ENCODE measurements at places on chromosomes 7 and 10. TPM values are rescaled to one million over a fixed set of nuclear protein-coding genes. Genes with fewer than 3 reads are reported as not detected.

HIPK2 gene
- 24.5 TPM for total RNA-seq

VSTM4 gene
- total RNA-seq = 13.5 TPM

PNLIPRP1 gene
- total RNA-seq = not detected

DNA sequence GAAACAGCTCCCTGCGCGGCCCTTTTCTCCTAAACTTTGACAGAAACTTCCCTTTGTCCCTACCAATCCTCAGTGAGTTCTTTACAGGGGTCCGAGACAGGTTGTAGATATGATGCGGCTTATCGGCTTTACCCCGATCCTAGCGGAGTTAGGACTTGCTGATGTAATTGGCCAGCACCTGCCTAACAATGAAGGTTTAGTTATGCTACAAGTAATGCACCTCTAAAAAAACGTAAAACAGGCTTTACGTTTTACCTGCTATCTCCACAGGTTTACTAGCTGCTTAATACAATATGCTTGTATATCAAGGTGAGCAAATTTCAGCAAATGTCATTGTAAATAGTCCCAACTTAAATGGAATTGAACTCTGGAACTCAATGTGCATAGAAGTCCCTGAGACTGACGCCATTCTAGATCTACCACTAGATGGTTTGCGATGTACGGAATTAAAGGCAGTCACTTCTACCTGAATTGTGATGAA, 697 bp upstream of the SNX13 start:
- H3K27ac ChIP-seq = peak overlapping the region; percentile 97
- no peaks in the 10 kb centered on the region for H3K27me3 ChIP-seq
- peaks cover 39% of the 10 kb centered on the region for H3K4me1 ChIP-seq
- DNase-seq = no peak

DNA sequence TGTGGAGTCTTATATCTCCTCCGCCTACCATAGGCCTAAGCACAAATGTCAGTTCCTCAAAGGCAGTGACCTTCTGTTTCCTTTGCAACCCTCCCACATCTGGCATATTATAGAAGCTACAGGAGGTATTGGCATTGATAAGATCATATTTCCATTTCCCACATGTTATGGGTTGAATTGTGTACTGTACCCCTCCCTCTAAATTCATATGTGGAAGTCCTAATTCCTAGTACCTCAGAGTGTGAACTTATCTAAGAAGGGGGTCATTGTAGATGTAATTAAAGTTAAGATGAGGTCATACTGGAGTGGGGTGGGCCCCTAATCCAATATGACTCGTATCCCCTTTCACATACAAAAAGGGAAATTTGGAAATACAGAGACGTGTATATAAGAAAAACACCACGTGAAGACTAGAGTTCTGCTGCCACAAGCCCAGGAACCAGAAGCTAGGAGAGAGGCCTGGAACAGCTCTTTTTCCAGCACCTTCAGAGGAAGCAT, 6.1 kb upstream of the LAMB4 start:
- no peak overlapping the region for H3K27ac ChIP-seq
- H3K36me3 ChIP-seq = no peaks in the 10 kb centered on the region
- no peaks in the 10 kb centered on the region for H3K27me3 ChIP-seq
- H3K4me1 ChIP-seq = peaks cover 14% of the 10 kb centered on the region

GRCh38 chr7:66143876-66144332, 29.3 kb downstream of the CRCP start:
- H3K4me3 ChIP-seq = no peak overlapping the region
- no peak overlapping the region for H3K27ac ChIP-seq
- H3K4me1 ChIP-seq = peaks cover 74% of the 10 kb centered on the region
- no peak for DNase-seq
- peaks cover 37% of the 10 kb centered on the region for H3K36me3 ChIP-seq
- no peaks in the 10 kb centered on the region for H3K27me3 ChIP-seq

- H3K4me1 ChIP-seq = no peaks in the 10 kb centered on the region
- no peak for DNase-seq
- H3K27ac ChIP-seq = no peak overlapping the region
- no peak overlapping the region for H3K4me3 ChIP-seq
- no peaks in the 10 kb centered on the region for H3K27me3 ChIP-seq
Measured at GRCh38 chr7:155222061-155222460, 75.6 kb upstream of the INSIG1 start.

GRCh38 chr10:88038268-88038667, 174.8 kb downstream of the PTEN start:
- H3K36me3 ChIP-seq = no peaks in the 10 kb centered on the region
- H3K4me3 ChIP-seq = no peak overlapping the region
- H3K27ac ChIP-seq = no peak overlapping the region
- no peak for DNase-seq
- no peaks in the 10 kb centered on the region for H3K27me3 ChIP-seq
